Naive B cell (primary cell): ENCODE measurements at places on chromosomes 7 and 10. TPM values are rescaled to one million over a fixed set of nuclear protein-coding genes. Genes with fewer than 3 reads are reported as not detected.

GRCh38 chr7:30266686-30267085 is 17.7 kb upstream of the ZNRF2 start:
- H3K27me3 ChIP-seq, result no peaks in the 10 kb centered on the region
- peaks cover 1% of the 10 kb centered on the region for H3K4me1 ChIP-seq
- no peaks in the 10 kb centered on the region for H3K36me3 ChIP-seq
- DNase-seq, result no peak
- no peak overlapping the region for H3K27ac ChIP-seq

GRCh38 chr10:102546606-102547320 is 43.0 kb downstream of the SUFU start:
- no peak for DNase-seq
- no peak overlapping the region for H3K4me3 ChIP-seq
- H3K27me3 ChIP-seq, result no peaks in the 10 kb centered on the region
- peak overlapping the region; percentile 80 for H3K27ac ChIP-seq
- peaks cover 4% of the 10 kb centered on the region for H3K36me3 ChIP-seq

DNA sequence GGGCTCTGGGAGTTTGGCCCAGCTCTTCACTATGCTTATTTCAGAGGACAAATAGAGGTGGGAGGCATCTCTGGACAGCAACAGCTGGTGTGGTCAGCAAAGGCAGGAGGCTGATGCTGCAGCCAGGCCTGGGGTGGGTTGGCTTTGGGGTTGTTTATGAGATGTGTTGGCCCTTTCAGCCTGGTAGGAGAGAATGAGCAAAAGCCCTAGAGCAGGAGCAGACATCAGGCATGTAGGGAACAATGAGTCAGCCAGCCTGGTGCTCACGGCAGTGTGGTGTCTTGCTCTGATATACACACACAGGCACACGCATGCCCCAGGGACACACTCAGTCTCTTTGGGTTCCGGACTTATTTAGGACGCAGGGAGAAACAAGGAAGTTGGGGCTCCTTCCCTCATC is 157.1 kb downstream of the PRKCQ start:
- H3K4me1 ChIP-seq, result no peaks in the 10 kb centered on the region
- no peak overlapping the region for H3K4me3 ChIP-seq
- DNase-seq, result no peak
- H3K27ac ChIP-seq, result no peak overlapping the region
- no peaks in the 10 kb centered on the region for H3K36me3 ChIP-seq
- peaks cover 5% of the 10 kb centered on the region for H3K27me3 ChIP-seq

DNA sequence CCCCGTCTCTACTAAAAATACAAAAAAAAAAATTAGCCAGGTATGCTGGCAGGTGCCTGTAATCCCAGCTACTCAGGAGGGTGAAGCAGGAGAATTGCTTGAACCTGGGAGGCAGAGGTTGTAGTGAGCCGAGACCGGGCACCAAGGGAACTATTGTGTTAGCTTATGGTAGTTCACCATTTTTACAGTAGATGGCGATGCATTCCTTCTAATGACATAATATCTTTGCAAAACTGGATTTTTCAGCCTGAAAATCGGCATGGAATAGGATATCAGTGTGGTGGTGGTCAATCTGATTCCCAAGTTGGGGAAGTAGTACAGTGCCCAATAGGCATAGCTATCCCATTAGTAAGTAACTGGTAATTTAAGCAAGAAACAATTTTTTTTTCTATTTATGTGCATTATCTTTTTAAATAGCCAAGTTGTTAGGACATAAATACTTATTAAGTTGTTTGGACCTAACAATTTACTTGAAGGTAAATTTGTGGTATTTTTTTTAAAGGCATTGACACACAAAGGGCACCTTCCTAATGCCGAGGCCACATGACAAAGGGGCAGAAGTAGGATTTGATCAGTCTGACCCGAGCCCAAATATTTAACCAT is 17.6 kb upstream of the IMPDH1 start:
- H3K4me3 ChIP-seq, result no peak overlapping the region
- H3K36me3 ChIP-seq, result no peaks in the 10 kb centered on the region
- peaks cover 8% of the 10 kb centered on the region for H3K27me3 ChIP-seq

GRCh38 chr7:130114374-130114773 is 44.0 kb downstream of the KLHDC10 start:
- peaks cover 16% of the 10 kb centered on the region for H3K4me1 ChIP-seq
- DNase-seq, result peak; percentile 24
- H3K36me3 ChIP-seq, result peaks cover 13% of the 10 kb centered on the region

- no peak for DNase-seq
- H3K4me3 ChIP-seq, result no peak overlapping the region
- H3K36me3 ChIP-seq, result no peaks in the 10 kb centered on the region
Observed at GRCh38 chr7:42426163-42426562, 189.2 kb upstream of the GLI3 start.

- H3K27me3 ChIP-seq, result peaks cover 49% of the 10 kb centered on the region
- no peak for DNase-seq
- H3K27ac ChIP-seq, result no peak overlapping the region
- H3K4me1 ChIP-seq, result peaks cover 9% of the 10 kb centered on the region
- no peaks in the 10 kb centered on the region for H3K36me3 ChIP-seq
- H3K4me3 ChIP-seq, result no peak overlapping the region
Observed at GRCh38 chr10:78433766-78434535, 400.3 kb downstream of the RPS24 start.

DNA sequence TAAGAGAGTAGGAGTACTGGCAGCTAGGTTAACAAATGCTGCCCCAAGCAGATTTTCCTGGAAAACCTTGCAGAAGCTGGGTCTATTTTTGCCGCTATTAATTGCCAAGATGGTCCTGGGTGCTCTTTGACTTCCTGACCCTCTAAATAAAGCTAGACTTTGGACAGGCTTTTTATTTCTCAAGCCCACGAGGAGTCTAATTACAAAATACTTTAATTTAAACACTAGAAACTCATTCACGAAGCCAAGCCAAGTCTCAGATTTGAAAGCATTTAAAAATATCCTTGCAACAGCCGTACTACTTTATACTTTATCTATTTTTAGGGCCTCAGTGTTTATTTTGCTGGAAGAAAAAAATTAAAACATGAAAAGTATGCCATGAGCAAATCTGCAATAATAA is 45.1 kb downstream of the TMEM26 start:
- H3K36me3 ChIP-seq, result no peaks in the 10 kb centered on the region
- no peak overlapping the region for H3K4me3 ChIP-seq
- H3K27me3 ChIP-seq, result peaks cover 9% of the 10 kb centered on the region
- no peak overlapping the region for H3K27ac ChIP-seq
- H3K4me1 ChIP-seq, result no peaks in the 10 kb centered on the region

DNA sequence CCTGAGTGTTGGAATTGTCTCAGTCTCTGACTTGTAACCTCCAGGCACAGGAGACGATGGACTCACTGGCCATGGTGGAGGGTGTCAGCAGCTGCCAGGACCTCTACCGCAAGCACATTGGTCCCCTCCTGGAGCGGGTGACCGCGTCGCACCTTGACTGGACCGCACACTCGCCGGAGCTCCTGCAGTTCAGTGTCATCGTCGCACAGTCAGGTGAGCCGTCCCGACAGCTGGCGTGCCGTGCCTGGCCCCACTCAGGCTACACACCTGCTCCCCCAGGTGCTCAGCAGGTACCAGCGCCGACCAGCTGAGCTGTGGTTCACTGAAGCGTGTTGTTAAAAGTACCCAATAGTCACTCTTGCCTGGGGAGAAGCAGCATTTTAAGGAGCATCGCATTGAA is 36.7 kb upstream of the PRKAR1B start:
- peaks cover 3% of the 10 kb centered on the region for H3K4me1 ChIP-seq
- H3K27me3 ChIP-seq, result no peaks in the 10 kb centered on the region
- DNase-seq, result no peak
- H3K4me3 ChIP-seq, result no peak overlapping the region

DNA sequence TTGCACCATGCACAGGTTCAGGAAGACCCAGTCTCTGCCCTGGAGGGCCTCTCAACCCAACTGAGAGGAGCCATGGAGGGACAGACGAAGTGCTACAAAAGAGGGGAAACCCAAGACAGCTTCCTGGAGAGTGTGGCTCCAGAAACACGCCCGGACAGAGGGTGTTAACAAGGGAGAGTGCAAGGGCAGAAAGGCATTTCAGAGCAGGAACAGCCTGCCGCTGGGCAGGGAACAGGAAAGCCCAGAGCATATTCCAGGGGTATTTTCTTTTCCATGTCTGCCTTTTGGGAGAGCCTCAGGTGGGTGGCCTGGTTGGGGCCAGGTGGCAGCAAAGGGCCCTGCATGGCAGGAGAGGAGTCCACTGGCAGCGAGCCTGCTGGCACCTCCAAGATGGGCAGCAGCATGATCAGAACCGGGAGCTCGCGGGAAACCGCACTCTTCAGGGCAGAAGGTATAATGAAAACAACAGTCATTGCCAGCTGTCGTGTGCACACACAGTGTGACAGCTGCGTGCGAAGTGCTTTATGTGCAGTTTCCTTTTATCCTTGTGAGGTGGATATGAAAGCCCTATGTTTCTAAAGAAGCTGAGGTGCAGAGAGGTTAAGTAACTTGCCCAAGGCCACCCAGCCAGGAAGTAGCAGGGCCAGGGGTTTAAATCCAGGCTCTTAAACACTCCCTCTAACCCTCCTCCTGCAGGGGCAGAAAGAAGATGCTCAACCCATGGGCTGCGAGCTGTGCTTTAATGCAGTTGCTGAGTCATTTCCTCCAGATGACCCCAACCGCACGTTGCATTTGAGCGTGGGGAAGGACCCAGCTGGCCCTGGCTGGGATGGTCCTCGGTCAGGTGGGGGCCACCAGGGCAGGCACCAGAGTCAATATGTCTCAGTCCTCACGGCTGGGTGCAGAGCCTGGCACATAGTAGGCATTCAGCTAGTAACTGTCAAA is 128.6 kb downstream of the OAT start:
- H3K36me3 ChIP-seq, result no peaks in the 10 kb centered on the region
- no peak overlapping the region for H3K27ac ChIP-seq
- no peaks in the 10 kb centered on the region for H3K27me3 ChIP-seq
- no peak for DNase-seq
- H3K4me1 ChIP-seq, result peaks cover 14% of the 10 kb centered on the region

DNA sequence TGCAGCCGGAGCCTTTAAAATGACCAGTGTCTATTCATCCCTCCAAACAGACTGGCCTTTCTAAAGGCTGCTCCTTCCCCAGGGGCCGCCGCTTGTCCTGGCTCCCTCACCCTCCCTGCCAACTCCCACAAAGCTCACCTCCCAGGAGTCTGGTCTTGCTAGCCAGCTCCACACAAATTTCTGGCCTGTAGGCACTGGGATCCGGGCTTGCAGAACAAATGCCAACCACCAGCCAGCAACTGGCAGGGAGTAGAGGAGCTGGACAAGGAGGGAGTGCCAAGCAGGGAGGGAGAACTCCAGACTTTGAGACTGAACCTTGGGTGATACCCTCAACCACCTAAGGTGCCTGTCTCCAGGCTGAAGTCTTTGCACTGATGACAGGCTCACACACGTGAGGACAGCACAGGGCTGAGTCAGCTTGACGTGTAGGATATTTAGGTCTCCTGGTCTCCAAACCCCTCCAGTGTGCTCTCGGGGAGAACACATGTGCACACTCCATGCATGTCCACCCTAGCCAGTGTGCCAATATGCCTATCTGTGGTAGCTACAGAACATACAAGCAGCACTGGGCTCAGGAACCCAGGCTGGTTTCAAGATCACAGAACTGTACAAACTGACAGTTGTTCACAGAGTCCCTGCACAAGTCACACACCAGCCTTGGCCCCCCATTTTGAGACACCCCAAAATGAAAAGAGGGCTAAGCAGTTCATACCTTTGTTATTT is 6.0 kb downstream of the PAX2 start:
- H3K27me3 ChIP-seq, result peaks cover 71% of the 10 kb centered on the region
- H3K36me3 ChIP-seq, result peaks cover 10% of the 10 kb centered on the region
- peaks cover 24% of the 10 kb centered on the region for H3K4me1 ChIP-seq
- no peak for DNase-seq
- no peak overlapping the region for H3K27ac ChIP-seq

- no peak for DNase-seq
- peaks cover 21% of the 10 kb centered on the region for H3K4me1 ChIP-seq
- H3K27ac ChIP-seq, result peak overlapping the region; percentile 59
- H3K36me3 ChIP-seq, result peaks cover 40% of the 10 kb centered on the region
- no peaks in the 10 kb centered on the region for H3K27me3 ChIP-seq
Observed at GRCh38 chr7:55470261-55470660, 102.0 kb downstream of the VOPP1 start.

- no peaks in the 10 kb centered on the region for H3K4me1 ChIP-seq
- no peak overlapping the region for H3K27ac ChIP-seq
- no peaks in the 10 kb centered on the region for H3K36me3 ChIP-seq
Observed at GRCh38 chr10:66440568-66440967, 485.3 kb upstream of the LRRTM3 start.

DNA sequence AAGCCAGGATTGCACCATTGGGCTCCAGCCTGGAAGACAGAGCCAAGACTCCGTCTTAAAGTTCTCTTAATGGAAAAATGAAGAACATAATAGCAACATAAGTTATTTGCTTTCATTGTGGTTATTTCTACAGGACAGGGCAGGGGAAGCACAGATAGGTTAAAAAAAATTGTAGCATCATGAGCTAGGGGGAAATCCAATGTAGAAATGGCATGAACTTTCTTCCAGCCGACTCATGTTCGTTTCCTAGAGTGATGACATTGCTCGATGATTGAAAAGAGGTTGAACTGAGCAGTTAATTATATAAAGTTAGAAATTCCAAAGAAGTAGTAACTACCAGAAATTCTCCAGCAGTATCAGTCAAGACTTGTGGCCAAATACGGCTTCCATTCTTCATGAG is 64.9 kb downstream of the DAGLB start:
- H3K4me1 ChIP-seq, result peaks cover 79% of the 10 kb centered on the region
- no peaks in the 10 kb centered on the region for H3K27me3 ChIP-seq
- H3K27ac ChIP-seq, result peak overlapping the region; percentile 87

- H3K4me1 ChIP-seq, result no peaks in the 10 kb centered on the region
- no peak for DNase-seq
- H3K27ac ChIP-seq, result no peak overlapping the region
Observed at GRCh38 chr7:140348161-140348849, 50.0 kb downstream of the SLC37A3 start.

DNA sequence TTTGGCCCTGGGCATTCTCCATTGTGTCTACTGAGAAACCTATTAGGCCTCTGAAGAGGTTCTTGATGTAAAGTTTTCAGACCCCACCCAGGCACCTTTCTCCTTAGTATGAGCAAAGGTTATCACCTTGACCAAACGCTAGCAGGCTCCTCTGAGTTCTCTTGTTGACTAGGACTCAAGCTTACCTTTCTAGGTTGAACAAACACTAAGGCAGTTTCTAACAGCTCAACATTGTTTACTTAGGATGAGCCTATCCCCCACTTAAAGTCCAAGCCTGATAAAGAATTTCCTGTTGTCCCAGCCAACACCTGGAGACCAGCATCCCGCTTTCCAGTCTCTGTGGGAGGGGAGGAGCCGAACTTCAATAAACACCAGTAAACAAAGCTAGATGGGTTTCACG is 26.3 kb upstream of the ITGB8 start:
- H3K4me3 ChIP-seq, result no peak overlapping the region
- H3K27ac ChIP-seq, result no peak overlapping the region
- DNase-seq, result no peak
- no peaks in the 10 kb centered on the region for H3K27me3 ChIP-seq
- H3K4me1 ChIP-seq, result peaks cover 25% of the 10 kb centered on the region
- no peaks in the 10 kb centered on the region for H3K36me3 ChIP-seq

Gene SLC29A4
- not detected for polyA plus RNA-seq

Gene FUOM
- polyA plus RNA-seq, result 40.9 TPM

Gene ZNF488
- not detected for polyA plus RNA-seq

Gene NPSR1
- not detected for polyA plus RNA-seq

Gene TSPAN33
- 92.8 TPM for polyA plus RNA-seq

Gene UBE2H
- polyA plus RNA-seq, result 45.5 TPM
